Activated naive CD8-positive, alpha-beta T cell treated with anti-CD3 and anti-CD28 coated beads, Interleukin-2, amount 50 U/mL, for 16 hours (primary cell): ENCODE measurements at places on chromosomes 12 and 14.

DNA sequence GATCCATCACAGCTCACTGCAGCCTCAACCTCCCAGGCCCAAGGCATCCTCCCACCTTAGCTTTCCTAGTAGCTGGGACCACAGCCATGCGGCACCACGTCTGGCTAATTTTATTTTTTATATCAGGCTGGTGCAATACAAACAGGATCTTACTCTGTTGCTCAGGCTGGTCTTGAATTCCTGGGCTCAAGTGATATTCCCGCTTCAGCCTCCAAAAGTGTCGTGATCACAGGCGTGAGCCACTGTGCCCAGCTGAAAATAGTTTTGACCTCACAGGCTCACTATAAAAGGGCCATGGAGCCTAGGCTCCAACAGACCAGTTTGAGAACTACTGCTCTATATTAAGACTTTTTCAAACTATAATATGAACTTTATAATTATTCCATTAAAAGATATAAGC is 37.3 kb downstream of the SNX6 start:
- no peak for DNase-seq

- DNase-seq: no peak
Measured at GRCh38 chr12:127667131-127667685, 599.8 kb upstream of the TMEM132C start.

GRCh38 chr14:67569011-67569650 is 30.9 kb downstream of the PIGH start:
- DNase-seq: no peak

- DNase-seq: peak; percentile 58
Measured at GRCh38 chr12:112978163-112979040, at the start of gene OAS2. Gene OAS2 (plus strand): TSS chr12:112978519. CDS start chr12:112978609, 90 bp downstream.

- DNase-seq: no peak
Measured at GRCh38 chr12:96246926-96247505, 52.8 kb downstream of the ELK3 start.

DNA sequence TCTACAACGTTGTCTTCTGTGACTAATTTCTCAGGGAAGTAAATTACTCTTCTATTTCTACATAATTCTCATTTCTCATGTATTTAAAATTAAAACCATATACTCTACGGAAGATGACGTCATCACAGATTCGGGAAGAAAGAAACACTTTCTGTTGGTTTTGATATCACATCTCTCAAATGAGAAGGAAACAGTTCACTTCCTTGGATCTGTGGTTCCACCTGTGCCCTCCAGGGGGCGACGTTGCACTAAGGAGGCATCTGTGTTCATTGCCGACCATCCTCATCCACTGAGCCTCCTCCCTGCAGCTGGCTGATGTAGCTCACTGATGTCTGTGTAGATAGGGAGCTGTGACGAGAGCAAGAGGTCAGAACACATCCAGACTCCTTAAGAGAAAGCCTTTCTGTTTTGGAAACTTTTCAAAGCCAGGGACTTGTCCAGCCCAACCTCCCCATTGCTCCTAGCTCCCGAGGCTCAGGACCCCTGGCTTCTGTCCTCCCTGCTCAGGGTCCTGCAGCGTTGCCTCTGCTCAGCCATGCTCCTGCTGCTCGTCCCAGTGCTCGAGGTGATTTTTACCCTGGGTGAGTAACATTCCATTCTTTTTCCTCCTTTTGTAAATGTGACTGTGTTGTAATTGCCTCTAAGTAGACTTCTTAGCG is 172.7 kb upstream of the OR4E1 start:
- DNase-seq: peak; percentile 27

DNA sequence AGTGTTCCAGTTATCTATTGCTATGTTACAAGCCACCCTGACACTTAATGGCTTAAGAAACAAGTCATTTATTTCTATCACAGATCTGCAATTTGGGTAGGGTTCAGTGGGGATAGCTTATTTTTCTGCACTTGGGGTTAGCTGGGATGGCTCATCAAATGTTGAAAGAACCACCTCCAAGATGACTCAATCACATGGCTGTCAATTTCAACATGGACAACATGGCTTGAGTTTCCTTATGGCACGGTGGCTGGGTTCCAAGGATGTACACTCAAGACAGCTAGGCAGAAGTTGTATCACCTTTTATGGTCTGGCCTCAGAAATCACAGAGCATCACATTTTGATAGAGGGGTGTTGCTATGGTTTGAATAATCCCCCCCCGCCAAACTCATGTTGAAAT is 24.5 kb upstream of the IGF1 start:
- no peak for DNase-seq

DNA sequence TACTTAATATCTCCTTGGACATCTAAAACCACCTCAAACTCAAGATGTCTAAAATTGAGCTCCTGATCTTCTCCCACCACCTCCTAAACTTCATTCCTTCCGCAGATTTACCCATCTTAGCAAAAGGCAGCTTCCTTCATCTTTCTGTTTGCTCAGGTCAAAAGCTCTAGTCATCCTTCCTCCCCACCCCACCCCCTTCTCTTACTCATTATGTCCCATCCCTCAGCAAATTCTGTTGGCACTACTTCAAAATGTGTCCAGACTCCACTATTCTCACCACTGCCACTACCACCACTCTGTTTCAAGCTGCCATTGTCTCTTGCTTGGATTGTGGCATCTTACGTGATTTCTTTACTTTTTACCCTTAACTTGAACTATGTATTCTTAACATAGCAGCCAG is 59.2 kb upstream of the ZDHHC17 start:
- no peak for DNase-seq

DNA sequence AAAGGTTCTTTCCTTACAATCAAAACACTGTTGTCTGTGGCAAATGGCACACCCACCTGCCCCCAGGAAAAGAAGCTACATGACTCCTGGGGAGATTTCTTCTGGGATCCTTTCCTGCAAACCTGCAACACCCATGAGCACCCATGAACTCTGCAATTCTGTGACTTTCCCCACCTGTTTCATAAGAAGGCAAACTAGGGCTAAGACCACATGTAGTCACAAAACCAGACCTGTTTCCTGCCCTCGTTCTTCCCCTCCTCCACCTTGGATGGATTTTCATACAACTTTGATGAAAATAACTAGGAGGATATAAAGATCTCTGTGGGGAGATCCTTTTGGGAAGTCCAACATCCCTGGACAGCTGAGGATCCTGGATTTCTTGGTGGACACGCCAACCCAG is 1084.7 kb downstream of the BCL11B start:
- no peak for DNase-seq

DNA sequence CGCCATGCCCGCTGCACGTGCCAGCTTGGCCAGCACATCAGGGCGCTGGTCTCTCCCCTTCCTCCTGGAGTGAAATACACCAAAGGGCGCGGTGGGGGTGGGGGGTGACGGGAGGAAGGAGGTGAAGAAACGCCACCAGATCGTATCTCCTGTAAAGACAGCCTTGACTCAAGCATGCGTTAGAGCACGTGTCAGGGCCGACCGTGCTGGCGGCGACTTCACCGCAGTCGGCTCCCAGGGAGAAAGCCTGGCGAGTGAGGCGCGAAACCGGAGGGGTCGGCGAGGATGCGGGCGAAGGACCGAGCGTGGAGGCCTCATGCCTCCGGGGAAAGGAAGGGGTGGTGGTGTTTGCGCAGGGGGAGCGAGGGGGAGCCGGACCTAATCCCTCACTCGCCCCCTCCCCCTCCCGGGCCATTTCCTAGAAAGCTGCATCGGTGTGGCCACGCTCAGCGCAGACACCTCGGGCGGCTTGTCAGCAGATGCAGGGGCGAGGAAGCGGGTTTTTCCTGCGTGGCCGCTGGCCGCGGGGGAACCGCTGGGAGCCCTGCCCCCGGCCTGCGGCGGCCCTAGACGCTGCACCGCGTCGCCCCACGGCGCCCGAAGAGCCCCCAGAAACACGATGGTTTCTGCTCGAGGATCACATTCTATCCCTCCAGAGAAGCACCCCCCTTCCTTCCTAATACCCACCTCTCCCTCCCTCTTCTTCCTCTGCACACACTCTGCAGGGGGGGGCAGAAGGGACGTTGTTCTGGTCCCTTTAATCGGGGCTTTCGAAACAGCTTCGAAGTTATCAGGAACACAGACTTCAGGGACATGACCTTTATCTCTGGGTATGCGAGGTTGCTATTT is 914 bp upstream of the CCND2 start:
- DNase-seq: peak; percentile 67

GRCh38 chr12:101570047-101570446 is 24.7 kb upstream of the MYBPC1 start:
- DNase-seq: no peak

GRCh38 chr14:96574171-96574632 is 72.0 kb downstream of the PAPOLA start:
- no peak for DNase-seq

DNA sequence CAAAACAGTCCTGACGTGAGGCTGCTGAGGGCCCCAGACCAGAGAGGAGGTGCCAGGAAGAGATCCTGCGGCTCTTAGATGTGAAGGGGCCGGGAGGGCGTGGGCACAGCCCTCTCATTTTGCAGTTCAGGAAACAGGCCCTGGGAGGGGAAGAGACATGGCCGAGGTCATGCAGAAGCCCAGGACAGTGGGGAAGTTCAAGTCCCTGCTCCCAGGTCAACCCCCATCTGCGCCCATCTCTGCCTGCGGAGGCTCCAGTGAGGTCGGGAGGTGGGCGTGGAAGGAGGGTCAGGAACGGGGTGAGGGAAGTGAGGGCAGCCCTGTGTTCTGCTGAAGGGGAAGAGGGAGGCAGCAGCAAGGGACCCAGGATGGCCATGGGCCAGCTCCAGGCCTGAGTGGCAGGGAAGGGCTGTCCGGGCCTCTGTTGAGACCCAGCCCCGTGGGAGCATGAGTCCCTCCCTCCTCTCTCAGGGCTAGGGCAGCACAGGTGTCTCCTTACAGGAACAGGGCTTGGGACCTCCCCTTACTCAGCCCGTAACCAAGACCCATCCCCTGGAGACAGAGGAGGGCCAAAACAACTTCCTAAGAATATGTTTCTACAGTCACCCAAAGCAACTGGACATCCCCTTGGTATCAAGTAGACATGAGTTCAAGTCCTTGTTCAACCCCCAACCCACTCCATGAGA is 90.8 kb downstream of the LGMN start:
- no peak for DNase-seq

GRCh38 chr12:13223179-13223804 is 26.8 kb downstream of the EMP1 start:
- no peak for DNase-seq

- DNase-seq: no peak
Measured at GRCh38 chr12:43480591-43480990, 71.4 kb downstream of the ADAMTS20 start.

DNA sequence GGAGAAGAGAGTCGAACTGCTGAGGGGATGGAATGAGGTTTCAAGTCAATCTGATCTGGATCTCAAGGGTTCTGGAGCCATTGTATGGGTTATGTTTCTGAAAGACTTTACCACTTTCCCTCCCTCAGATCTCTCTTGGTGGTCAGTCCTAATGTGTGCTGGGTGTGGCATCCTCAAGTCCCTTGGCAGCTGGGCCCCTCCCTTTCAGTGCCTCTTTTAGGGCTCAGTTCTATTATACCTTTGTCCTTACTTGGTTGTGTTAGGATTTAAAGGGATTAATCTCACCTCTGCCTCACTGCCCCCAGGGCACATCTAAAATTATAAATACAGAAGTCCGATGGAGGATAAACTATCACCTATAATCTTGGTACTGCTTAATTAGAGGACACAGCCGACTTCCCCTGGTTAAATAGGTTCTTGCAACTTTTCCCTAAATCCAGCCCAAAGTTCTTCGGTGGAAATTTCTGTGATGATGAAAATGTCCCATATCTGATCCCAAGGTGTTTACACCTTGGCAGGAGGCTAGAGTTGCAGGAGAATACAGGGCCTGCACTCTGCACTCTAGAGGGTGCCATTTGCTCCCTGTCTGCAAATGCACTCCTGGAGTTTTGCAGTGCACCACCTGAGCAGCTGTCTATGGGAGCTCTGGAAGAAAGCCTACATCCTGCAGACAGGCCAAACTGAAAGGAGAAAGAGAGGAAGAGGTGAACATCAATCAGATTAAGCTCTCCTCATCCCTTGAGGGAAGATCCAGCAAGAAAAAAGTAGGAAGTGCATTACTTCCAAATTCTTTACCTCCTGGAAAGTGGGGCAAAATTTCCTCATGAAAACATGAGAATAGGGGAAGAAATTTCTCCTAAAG is 106.8 kb downstream of the NUAK1 start:
- DNase-seq: no peak

- DNase-seq: no peak
Measured at GRCh38 chr12:24739106-24739779, 209.7 kb downstream of the BCAT1 start.

DNA sequence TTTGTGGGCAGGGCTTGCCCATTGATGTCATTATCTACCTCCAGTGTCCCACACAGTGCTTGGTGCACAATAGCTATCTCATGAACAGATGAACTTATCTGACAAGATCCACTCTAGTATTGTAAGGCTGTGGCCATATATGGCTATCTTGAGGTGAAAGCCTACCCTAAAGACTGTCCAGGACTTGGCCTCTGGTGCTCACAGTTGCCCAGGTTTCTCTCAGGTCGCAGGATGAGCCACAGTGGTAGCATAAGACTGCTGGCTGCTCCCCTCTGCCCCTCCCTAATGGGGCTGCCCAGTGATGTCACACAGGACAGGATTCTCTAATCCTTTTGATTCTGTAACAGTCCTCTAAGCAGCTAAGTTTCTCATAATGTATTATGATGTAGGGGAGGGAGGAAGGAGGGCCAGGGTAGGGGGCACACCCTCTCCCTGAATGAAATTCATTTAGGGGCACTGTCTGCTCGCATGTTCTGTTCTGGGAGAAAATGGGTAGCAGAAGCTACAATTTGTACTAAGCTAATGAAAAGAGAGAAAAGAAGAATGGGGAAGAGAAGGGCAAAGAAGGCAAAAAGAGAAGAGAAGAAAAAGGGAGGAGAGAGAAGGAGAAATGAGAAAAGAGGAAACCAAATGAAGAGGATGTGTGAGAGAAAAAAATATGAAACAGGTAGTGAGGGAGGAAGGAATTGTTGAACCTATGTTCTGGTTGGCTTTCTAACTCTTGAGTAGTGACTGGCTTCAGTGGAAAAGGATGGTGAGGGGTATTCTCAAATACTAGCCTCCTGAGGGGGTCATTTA is 3.4 kb upstream of the PPM1A start:
- DNase-seq: no peak

GRCh38 chr12:11209113-11209512 is 22.4 kb upstream of the TAS2R42 start:
- DNase-seq: no peak

DNA sequence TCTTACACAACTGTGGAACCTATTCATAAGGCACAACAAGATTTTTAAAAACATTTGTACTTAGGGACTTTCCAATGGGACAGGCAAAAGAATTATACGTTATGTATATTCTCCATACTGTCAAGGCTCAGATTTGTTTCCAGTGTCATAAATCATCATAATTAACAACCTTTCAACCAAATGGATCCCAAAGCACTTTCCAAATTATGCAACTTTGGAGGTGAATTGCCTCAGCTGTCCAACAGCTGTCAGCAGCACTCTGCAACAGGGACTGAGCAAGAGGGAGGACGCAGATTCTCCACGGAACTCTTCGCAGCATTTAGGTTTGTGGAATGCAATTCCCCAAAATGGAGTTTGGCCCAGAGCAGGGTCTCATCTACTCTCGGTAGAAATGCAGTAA is 186.6 kb downstream of the PAX9 start:
- DNase-seq: no peak

GRCh38 chr14:26286913-26287205 is 311.0 kb downstream of the NOVA1 start:
- no peak for DNase-seq

- no peak for DNase-seq
Measured at GRCh38 chr12:3197131-3197818, 120.1 kb downstream of the TSPAN9 start.

- no peak for DNase-seq
Measured at GRCh38 chr12:22334410-22335100, at the start of gene ST8SIA1. Gene ST8SIA1 (minus strand): TSS chr12:22334707. CDS start chr12:22334232, 475 bp downstream.
